ENCODE measurements at places on chromosomes 12 and 14.

GRCh38 chr12:41188841-41189394 lies 798 bp downstream of the PDZRN4 start:
- no peak for DNase-seq

GRCh38 chr12:80056845-80057244 lies 42.5 kb upstream of the OTOGL start:
- no peak for DNase-seq

GRCh38 chr14:81710232-81710845 lies 176.7 kb upstream of the SEL1L start:
- peak; percentile 72 for DNase-seq

DNA sequence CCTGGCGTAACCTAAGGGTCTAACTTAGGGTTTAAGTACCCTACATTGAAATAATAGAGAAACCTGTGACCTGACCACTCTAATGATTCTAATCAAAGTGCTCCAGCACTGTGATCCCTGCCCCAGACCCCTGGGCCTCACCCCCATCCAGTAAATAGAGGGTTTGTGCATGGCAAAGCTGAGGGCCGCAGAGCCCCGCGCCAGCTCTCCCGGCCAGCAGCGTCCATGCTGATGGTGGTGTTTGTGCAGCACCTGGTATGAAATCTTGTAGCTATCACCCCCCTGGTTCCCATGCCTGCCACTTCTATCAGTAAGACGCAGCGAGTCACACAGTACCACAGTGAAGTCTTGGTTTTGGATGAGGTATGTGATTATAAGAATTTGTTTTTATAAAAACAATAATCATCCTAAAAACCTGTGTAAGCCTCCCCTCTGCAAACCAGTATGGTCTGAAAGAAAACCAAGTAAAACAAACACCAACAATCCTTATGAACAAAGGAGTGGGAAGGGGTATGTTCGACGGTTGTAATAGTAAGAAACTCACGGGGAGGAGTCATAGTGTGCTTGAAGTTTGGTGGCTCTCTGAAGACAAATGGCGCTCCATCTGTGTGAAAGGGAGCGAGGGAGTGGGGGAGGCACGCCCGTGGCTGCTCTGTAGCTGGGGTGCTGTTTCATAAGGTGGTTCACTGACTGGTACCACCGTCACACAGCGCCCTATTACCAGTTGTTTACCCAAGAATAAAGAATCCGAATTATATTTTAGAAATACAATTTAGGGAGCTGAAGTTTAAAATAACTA lies 156.2 kb downstream of the CACNA1C start:
- DNase-seq = no peak

GRCh38 chr14:36747411-36748184 lies 85.9 kb downstream of the PAX9 start:
- peak; percentile 21 for DNase-seq
